Coronary artery (tissue), 2 donors: ENCODE measurements at places on chromosomes 3 and 15.

- no peak for DNase-seq
These were observed 215.8 kb downstream of the KCNH8 start for GRCh38 chr3:19364148-19364547.

DNA sequence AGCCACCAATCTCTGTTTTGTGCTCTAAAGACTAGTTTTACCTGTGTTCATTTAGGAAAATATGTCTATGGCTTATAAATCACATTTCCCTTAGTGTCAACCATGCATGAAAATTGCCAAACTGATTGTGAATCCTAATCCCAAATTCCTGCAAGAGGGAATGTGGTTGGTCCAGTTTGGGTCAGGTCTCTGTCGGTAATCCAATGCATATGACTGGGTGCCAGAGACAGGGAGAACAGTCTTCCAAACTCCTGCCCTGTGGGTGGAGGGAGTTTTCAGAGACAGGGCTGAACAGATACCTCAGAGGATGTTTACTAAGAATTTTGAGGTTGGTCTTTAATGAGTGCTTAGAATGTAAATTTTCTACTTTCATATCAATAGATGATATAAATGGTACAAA is 300.5 kb upstream of the ARL6 start:
- no peak for DNase-seq

DNA sequence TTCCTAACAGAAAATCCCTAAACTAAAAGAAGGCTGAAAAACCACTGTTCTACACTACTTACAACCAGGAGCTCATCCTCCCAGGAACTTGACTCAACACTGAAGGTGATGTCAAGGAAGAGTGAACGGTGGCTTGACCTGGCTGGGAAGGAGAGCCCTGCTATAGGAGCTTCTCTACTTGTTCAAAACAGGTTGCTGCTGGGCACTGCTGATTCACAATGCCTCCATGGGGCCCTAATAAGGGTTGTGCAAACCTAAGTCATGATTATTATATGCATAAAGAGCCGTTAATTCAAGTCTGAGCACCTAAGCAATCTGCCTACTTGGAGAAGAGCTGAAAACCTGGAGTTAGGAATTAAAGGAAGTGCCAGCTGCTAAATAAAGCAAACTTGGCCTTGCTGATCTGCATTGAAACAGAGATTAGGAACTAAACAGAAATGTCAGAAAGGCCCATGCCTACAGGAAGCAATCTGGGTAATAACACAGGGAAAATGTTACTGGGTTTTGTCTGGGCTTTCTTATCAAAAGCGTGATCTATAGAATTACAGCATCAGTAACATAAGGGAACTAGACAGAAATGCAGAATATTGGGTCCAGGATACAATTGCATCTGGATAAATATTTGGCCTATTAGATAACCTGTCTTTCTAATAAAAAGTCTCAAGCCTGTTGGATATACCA is 243.2 kb downstream of the NEK10 start:
- DNase-seq: no peak

- peak; percentile 64 for DNase-seq
These were observed 28.4 kb downstream of the CHDH start for GRCh38 chr3:53817809-53818208.

- DNase-seq: peak; percentile 85
These were observed 275.3 kb downstream of the UACA start for GRCh38 chr15:70488002-70488605.
